Non-pigmented ciliary epithelial cell (primary cell): ENCODE measurements at places on chromosomes 13 and 19.
A peak's percentile ranks its signal among the peaks of the same experiment; 100 is the strongest.

DNA sequence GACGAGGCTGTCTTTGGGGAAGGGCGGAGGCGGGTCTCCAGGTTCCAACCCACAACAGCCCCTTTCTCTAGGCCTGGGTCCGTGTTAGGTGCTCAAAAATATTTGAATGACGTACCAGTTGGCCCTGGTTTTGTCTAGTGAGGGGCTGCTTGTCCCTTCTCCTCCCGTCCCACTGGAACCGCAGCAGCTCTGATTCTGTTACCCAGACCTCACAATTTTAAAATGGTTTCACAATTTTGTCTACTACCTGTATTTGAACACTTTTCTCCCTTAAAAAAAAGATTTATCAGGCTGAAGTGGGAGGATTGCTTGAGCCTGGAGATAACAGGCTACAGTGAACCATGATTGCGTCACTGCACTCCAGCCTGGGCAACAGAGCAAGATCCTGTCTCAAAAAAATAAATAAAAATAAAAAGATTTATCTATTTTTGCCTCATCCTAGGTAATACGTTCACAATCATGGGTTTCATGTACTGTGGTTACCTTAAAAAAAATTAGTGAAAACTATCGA is 1.3 kb upstream of the IRF2BP1 start:
- DNase-seq, result no peak

GRCh38 chr19:39937094-39937720 is 2.8 kb upstream of the FCGBP start:
- DNase-seq, result no peak

DNA sequence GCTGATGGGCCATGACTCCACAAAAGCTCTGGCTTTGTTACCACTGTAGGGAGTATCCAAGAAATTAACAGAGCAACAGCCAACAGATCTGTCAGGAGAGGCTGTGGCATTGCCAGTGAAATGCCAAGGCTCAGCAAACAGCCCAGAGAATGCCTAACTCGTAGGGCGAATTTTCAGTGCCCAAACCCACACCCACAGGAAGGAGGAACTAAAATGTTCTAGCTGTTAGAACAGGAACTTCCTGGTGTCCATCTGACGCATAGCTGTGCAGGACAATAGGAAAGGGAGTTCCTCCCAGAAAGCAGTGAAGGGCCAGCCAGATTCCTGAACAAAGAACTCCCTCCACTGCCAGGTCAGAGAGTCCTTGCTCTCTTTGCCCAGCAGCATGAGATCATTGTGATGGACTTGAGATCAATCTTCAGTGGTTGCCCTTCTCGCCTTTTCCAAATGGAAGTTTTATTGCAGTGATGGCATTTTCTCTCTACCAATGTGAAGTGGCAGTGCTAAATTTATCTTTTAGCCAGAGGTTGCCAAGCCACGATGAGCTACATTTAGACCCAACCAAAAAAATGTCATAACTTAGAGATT is 224.2 kb upstream of the STARD13 start:
- DNase-seq, result no peak

DNA sequence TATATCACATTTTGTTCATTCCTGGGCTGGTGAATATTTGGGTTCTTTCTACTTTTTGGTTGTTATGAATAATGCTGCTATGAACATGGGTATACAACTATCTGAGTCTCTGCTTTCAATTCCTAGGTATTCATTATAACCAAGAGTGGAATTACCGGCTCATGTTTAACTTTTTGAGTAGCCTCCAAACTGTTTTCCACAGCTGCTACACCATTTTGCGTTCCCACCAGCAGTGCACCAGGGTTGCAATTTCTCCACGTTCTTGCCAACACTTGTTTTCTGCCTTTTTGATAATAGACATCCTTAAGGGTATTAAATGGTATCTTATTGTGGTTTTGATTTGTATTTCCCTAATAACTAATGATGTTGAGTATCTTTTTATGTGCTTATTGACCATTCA is 16.8 kb downstream of the CDK8 start:
- no peak for DNase-seq

GRCh38 chr13:77415253-77416071 is 88.6 kb upstream of the MYCBP2 start:
- DNase-seq, result no peak

DNA sequence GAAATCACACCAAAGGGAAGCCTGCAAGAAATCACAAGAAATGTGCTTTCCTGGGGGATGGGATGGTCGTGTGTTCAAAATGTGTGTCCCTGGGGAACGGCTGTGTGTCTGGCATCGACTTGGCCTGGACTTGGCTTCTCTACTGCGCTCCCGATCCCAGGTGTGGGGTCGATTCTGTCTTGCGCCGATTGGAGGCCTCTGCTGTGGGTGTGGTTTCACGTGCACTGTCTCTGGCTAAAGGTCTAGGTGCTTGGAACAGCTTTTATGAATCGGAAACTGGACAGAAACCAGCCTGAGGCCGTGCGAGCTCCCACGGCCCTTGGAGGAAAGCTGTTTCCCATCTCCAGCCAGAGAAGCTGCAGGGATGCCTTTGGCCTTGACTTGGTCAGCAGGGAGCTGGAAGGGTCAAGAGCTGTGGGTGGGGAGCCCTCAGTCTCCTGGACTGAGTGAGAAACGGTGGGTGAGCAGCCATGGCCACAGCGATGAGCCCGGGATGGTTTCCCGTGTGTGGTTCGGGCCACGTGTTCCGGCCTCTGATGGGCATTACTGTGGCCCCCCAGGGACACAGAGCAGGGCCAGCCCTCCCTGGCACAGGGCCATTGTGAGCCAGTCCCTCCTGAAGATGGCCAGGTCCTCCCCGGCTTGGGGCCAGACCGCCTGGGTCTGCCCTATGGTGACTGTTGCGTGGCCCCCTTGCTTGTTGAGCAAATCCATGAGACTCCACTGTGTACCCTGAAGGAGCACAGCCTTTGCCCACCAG is 29.7 kb downstream of the MCF2L start:
- DNase-seq, result no peak

- DNase-seq, result no peak
Measured at GRCh38 chr13:48000559-48001113, 437 bp downstream of the SUCLA2 start.

- DNase-seq, result no peak
Measured at GRCh38 chr19:7196763-7197118, 97.5 kb downstream of the INSR start.

DNA sequence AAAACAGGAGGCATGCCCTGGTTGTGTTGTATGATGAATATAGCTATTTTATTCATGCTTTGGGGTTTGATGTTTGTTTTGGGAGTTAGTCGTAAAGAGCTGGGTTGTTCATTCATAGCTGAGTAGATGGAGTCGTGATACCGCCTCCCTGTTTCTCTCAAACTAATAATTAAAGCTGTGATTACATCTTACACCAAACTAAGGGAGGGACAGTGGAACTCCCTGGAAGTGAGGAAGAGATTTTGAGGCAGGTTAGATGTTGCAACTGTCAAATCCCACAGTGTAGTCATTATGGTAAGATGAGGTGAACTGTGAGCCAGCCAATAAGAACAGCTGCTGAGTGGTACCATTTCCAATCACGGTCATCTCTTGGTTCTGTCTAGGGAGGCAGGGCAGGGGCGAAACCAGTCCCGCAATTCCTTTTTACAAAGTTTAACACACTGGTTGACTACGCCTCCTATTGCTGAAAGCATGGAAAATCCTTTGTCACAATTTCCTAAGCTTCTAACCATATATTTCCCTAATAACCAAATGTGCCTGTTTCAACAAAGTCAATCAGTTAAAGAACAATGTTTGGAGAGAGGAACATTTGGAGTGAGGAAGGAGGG is 207.6 kb upstream of the SERP2 start:
- no peak for DNase-seq

DNA sequence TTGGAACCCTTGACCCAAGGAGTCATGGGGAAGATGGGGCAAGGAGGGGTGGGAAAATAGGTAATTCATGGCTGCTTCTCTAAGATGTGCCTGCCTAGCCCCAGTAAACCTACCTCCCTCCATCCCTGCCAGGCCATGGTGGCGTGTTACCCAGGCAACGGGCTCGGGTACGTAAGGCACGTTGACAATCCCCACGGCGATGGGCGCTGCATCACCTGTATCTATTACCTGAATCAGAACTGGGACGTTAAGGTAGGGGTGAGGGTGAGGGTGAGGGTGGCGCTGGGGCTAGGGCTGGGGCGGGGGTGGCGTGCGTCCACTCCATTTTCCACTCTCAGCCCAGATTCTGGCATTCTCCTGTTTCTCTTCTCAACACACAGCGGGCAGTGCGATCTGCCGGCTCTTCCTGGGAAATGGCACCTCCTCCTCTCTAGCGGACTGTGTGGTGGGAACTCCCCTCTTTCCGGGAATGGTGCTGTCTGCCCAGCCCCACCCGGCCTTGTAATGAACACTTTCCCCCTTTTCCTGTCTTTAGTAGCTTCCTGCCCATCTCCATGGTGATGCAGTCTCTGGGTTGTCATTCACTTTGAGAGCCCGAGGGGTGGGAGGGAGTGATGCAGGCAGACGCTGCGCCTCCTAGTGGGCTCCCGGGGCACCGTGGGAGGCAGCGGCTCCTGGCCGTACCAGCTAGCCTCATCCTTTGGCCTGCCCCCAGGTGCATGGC is 7.6 kb downstream of the EGLN2 start:
- DNase-seq, result peak; percentile 77

GRCh38 chr19:50599427-50599826 is 31.2 kb upstream of the LRRC4B start:
- DNase-seq, result no peak

DNA sequence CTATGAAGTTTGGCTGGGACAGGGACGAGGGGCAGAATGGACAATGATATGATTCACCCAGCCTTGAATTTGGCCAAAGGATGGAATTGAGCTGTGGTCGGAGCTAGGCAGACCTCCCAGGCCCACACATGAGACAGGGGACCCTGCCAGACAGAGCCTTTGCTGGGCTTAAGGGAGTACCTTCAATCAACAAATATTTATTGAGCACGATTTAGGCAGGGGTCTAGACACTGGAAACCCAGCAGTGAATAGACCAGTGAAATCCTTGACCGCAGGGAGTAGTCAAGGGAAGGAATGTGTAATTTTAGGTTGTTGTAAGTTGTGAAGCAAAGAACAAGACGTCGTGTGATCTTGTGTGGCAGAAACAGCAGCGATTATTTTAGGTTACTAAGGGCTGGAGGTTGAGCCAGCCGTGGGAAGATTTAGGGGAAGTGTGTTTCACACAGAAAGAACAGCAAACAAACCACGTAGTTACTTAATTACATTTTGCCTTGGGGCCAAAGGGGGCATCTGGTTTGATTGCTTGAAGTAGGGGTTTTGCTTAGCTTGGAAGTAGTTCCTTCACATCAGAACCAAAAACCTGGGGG is 16.9 kb upstream of the AP1M2 start:
- DNase-seq, result no peak

DNA sequence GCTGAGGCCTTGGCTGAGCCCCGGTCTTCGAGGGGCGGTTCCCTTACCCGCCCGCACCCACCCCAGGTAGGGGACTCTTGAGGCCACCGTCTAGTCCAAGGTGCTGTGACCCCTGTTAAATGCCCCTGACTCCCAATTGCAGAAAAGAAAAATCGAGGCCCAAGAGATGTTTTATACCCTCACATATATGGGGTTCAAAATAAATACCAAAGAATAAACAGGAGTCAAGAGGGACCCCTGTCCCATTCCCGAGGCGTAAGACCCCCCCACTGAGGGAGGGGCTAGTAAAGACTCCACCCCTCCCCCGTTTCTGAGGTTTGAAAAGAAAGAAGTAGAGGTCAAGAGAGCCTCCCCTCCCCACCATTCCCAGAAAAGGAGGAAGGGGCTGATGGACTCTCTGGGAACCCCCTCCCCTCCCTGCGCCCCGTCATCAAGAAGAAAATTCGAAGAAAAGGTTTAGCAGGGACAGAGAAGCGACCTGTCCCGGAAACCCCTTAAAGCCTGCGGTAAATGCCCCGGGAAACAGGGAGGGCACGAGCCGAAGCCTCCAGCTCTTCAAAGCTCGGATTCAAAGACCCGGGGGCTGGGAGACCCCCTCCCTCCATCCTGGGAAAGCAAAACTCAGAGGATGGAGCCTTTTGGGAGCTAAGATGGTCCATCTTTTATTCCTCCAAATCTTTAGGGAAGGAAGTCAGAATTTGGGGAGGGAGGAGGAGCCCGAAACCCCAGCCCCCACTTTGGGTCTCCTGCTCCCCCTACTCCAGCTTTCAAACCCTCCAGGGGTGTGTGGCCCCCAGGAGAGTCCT is 755 bp upstream of the RAB3A start:
- DNase-seq, result no peak

- no peak for DNase-seq
Measured at GRCh38 chr19:531753-532560, at the start of gene CDC34. TSS of gene CDC34 (plus strand) at chr19:531760. CDS start at chr19:531932, 172 bp downstream.

- DNase-seq, result no peak
Measured at GRCh38 chr19:33350538-33351309, 22.8 kb upstream of the CEBPG start.

DNA sequence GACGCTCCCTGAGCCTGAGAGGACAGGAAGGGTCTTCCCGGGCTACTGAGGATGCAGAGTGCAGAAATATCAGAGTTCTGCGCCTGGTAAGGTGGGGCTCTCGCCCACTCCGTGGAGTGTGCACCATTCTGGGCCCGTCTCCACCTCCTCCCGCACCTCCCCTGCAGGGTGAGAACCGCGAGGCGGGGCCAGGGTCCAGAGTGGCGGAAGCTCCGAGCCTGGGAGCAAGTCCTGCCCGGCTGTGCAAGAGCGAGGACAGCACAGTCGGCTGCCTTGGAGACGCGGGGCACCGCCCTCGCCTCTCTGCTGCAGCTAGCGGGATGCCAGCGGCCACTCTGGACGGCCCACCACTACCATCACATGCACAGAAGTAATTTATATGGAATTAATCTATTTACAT is 2304.4 kb downstream of the PCDH9 start:
- no peak for DNase-seq
